ENCODE measurements at places on chromosomes 5 and 9.

DNA sequence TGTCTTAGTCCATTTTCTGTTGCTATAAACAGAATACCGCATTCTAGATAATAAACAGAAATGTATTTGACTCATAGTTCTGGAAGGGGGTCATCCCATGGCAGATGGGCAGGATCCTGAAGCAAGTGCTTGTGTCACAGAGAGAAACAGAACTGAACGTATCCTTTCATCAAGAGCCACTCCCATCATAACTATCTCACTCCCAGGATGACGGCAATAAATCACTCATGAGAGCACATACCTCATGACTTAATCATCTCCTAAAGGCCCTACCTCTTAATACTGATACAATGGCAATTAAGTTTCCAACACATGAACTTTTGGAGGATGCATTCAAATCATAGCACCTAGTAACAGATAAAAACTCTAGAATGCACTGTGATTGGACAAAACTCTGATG lies 142.9 kb downstream of the CAMK4 start:
- no peak for DNase-seq

- no peak for DNase-seq
Observed at GRCh38 chr9:36074870-36075532, 38.3 kb downstream of the RECK start.

GRCh38 chr9:16653491-16654399 lies 216.7 kb downstream of the BNC2 start:
- DNase-seq, result no peak

DNA sequence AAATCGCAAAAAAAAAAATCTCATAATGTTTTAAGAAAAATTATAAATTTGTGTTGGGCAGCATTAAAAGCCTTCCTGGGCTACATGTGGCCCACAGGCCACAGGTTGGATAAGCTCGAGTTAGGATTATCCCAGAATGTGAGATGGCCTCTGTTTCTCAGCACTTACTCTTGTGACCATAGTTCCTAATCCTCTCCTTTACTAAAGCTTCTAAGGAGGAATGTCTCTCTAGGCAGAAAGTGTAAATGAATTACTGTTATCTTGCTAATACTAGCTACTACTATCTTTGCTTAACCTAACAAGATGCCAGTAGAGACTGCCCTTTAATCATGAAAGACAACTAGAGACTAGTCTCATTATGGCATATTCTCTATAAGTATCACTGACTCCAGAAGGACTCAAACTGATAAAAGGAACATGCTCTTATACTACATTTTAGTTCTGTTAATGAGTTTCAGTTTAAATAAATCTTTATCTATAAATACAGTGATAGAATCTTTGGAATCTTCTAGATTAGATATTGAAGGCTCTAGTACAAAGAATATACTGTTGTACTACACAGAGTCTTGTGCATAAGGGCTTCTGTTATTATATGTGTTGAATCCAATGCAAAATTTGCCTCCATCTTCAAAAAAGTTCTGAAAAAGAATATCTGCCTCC lies 13.8 kb downstream of the INVS start:
- no peak for DNase-seq

DNA sequence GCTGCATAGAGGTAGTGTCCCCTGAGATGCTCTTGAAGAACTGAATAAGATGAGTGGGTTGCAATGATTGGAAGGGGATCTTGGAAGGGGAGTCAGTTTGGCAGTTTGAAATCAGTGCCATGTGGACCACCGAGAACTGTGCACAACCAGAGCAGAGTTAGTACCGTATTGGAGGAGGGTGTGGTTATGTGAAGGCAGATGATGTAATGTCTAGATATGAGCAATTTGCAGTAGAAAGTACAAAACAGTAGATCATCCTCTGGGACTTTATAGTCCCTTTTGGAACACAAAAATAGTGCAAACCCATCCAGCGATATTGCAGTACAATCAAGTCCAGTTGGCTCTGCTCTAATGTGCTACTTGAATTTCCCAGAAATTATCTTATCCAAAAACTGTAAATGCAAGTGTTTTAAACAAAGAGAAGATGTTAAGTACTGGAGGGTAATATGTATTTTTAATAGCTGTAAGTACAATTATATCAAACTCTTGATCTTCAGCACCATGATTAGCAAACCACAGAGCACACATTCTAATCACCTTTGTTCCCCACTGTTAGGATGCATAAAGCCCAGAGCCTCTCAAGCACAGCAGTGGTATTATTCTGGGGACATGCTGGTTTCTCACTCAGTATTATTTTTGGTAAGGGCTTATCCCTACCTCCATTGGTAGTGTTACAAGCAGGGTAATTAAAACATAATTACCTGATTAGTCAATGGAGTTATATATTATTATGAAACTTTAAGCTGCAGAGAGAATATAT lies 41.5 kb downstream of the MEGF10 start:
- DNase-seq, result no peak

DNA sequence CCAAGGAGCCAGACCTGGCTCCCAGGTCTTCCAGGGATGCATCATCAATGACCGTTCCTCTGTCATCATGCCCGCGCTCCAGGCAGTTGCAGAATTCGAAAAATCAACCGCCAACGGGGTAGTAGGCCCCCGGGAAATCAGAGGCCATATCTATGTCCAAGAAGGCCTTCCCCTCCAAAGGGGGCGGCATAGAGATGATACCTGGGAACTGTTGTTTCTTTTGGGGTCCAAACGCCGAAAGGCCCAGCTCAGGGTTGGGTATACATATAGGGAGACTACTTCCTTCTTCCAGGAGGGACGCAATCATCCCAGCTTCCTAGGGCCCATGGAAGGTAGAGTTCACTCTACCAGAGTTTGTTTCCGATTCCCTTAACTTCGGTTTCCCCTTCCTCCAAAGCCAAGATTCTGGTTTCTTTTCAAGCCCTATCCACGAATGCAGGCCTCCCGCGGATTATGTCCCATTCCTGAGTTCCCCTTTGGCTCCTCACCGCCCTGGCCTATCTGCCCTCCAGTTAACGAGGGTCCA lies 754 bp downstream of the DCAF12 start:
- DNase-seq, result no peak

- no peak for DNase-seq
Observed at GRCh38 chr9:136018257-136019031, 57.3 kb upstream of the UBAC1 start.

- no peak for DNase-seq
Observed at GRCh38 chr9:126376311-126377175, 49.9 kb downstream of the MVB12B start.

DNA sequence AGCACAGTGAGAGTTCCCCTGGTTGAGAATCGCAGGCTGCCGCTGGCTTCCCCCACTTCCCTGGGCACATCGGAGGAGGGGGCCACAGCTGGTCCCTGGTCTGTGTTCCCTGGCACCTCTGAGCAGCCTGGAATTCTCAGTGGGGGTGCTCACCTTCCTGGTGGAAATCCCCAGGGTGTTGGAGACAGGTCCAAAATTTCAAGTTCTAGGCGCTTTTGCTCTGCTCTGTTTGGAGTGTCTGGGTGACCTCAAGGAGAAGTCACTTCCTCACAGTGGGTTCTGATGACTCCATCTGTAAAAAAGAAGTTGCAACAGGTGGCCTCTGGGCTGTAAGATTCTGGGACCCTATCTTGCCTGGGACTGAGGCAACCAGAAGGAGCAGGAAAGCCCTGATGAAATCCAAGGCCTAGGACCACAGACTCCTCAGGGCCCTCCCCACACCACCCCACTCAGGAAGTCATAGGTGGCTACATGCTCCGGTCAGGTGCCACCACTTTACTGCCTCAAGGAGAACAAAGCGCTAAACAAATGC lies at the start of gene TRAF1:
TRAF1 (minus strand) TSS at position 400 of the 532 bp plus-strand sequence. CDS start 721 bp downstream, outside the sequence.
- DNase-seq, result no peak

DNA sequence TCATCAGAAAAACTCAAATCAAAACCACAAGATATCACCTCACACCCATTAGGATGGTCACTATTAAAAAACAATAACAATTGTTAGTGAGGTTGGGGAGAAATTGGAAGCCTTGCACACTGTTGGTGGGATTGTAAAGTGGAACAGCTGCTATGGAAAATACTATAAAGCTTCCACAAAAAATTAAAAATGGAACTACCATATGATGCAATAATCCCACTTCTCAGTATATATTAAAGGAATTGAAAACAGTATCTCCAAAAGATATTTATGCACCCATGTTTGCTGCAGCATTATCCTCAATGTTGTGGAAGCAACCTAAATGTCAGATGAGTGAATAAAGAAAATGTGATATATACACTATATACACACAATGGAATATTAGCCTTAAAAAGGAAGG lies 14.5 kb upstream of the ADRA1B start:
- DNase-seq, result no peak

DNA sequence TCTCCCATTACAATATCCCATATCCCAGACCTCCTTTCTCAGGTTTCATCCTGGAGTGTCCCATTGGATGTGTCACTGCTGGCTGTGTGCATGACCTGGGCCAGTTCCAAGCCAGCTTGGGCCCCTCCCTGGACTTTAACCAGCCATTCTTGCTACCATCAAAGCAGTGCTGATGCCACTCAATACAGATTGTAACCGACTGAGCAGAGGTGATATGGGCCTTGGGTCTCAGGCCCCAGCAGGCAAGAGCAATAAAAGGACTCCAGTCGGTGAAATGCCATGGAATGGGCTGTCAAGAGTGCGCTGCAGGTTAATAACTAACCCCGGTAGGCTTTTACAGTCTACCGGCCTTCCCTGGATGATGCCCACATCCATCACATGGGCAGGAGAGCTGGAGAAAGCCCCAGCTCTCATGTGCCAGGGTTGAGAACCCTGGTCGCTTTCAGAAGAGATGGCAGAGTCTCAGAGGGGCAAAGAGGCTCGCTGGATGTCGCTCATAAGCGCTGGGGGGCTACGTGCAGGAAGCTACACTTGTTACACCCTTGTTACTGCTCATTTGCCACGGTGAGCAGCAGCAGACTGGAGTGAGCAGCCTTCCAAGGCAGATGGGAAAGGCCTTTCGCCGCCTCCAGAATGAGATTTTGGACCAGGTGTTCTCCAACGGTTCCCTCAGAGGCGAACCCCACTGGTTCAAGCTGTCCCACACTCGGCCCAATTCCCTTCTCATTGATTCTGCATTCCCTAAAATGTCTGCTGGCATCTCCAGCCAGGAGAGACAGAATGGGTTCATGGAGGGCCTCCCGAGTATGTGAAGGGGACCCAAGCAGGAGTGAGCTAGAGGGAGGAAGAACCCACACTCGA lies 13.2 kb downstream of the EPB41L4B start:
- no peak for DNase-seq

GRCh38 chr5:172443441-172444109 lies 10.8 kb downstream of the SH3PXD2B start:
- DNase-seq, result no peak

- no peak for DNase-seq
Observed at GRCh38 chr5:157915638-157916037, 56.7 kb upstream of the CLINT1 start.

DNA sequence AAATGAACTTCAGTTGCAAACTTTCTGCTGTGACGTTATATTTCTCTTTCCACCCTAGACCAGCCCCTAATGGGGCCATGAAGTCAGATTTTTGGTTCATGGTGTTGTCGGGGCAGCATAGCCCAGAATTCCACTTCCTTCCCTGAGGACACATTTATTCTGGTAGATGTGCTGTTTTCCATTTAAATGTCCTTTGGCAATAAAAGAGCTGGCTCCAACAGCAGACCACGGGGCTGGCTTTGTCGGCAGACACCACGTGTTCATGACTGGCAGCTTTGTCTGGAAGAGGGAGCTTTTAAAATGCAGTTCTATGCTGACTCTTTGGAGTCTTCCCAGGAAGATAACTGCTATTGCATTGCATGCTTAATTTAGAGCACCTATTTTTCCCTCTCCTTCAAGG lies 17.6 kb upstream of the LCP2 start:
- no peak for DNase-seq

DNA sequence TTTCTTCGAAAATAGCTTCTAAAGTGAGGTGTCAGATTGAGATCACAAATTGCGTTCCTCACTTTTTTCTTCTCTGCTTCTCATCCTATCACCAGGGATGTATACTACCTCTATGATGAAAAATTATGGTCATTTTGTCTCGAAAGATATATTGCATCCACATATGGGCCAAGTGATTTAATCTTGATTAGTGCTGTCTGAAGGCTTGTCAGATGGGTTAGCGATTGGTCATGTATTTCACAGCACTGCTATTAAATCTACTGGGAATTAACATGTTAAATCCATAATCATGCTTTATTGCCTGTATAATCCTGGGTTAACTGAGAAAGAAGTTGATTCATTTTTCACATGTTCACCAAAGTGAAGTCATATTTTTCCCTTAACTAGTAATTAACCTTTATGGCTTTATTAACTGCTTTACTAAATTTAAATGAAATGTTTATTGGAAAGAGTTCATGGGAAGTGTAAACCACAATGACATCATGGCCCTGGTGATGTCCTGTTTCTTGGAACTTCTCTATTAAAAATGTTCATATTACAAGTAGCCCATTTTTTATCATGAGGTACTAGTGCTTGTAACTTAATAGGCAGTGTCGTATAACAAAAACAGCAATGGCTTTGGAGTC lies 193.3 kb downstream of the SMC2 start:
- no peak for DNase-seq

DNA sequence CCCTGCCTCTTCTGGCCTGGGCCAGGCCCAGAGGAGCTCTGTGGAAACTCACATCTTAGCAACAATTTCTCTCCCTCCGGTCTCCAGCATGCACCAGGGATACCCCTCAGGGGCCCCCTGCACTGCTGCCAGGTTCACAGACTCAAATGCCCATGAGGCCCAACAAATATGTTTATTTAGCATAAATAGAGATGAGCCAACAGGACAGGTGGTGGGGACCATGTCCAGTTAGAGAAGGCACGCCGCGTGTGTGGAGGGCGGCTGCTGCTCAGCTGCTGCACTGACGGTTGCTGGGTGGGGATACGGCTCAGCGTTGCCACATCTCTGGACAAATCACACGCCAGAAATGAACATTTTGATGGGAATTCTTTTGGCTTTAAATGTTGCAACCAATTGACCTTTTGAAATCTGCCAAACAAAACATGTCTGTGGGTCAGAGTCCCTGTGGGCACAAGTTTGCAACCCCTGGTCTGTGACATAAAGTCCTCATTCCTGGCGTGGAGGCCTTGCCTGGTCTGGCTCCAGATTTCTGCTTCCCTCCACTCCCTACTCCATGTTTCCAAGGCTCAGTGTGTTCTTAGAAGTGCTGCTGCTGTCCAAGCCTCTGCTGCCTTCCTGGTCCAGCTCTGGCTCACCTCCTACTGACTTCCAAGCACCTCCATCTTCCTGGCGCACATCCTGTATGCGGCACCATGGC lies 88.9 kb downstream of the AMBP start:
- no peak for DNase-seq

- DNase-seq, result no peak
Observed at GRCh38 chr9:27654629-27655285, 81.5 kb upstream of the C9orf72 start.

GRCh38 chr9:35882263-35882848 lies 12.2 kb upstream of the OR13J1 start:
- peak; percentile 53 for DNase-seq

GRCh38 chr9:94182532-94182931 lies 76.6 kb upstream of the ZNF169 start:
- no peak for DNase-seq

All from T-helper 22 cell (primary cell).